ENCODE measurements at places on chromosomes 4 and X.

DNA sequence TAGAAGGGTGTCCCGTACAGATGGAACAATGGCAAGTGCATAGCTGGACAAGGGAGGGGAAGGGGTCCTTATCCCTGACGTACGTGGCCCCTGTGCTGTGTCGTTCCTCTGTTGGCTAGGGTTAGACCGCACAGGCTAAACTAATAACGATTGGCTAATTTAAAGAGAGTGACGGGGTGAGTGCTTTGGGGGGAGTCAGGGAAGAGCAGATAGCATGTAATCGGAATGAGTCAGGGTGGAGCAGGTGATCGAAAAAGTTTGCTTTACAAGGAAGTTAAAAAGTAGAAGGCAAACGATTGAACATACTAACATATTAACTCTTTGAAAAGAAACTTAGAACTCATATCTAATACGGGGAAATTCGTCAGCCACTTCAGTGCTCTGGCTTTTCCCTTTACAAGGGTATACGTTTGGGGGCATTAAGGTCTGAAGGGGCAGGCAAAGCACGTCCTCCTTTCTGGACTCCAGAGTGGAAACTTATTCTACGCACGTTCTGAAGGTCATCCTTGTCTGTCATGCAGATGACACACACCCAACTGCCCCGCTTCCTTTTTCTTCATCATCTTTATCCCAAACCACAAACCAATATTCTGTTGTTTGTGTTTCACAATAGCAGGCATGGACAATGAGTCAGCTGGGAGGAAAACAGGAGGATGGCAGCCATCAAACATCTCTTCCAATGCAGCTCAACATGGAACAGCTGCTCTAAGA, 10.2 kb upstream of the CRLF2 start:
- DNase-seq, result no peak

DNA sequence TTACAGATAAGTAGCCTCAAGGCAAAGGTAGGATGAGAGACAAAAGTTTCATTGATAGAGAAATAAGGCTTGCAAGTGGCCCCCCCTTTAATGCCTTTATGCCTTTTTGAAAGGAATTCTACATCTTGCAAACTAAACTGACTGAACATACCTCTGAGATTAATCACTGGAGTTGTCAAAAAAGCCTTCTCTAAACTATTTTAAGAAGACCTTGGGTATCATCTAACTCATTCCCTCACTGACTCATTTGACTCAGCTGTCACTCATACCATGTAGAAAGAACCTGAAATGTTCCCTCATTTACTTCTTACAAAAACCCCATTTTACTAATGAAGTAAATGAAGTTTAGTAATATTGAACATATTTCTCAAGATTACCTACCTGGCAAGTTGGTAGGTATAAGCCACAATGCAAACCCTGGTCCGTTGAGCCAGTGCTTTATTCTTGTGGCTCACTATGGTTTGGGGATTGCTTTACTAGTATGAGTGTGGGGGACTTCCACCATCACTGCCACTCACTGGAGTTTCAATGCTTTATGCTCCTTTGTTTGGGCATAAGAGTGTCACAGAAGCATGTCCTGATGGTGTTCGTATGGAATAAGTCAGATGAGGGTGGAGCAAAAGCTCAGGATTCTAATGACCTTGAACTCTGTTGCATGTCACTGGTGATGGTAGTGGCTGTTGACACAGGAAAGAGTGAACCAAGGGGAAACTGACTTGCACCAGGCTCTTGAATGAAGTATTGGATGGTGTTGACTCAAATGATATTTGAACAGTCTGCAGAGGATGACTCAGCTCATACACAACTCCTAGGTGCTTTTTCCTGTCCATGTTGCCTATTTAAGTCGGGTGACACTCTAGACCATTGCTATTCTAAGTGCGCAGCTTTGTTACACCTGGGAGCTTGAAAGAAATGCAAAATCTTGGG, 305.5 kb upstream of the EMCN start:
- no peak for DNase-seq

DNA sequence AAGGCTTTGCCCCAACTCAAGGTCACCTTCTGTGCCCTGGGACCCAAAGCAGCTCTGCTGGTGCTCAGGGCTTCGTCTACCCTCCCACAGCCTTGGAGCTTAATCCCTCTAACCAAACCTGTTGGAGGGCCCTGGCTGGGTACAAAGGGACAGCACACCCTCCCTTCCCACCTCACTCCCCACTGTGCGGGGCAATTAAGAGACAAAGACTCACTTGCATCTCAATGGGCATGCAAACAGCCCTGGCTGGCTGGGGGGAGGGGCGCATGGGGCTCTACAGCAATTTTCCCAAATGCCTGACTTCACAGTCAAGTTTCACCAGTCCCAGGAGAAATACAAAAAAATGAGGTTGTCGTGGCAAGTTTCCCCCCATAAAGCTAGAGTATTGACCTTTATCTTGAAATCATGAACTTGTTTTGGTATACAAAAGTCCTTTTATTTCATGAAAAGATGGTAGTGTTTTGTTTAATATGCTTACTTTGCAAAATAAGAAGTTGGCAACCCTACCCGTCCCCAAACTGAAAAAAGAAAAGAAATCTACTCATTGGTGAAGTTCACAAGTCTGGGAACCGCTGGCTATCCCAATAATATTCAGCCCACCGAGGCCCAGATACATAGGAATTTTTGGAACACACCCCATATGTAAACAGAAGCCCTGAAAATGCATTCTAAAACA, 4.1 kb upstream of the CD99L2 start:
- peak; percentile 77 for DNase-seq

DNA sequence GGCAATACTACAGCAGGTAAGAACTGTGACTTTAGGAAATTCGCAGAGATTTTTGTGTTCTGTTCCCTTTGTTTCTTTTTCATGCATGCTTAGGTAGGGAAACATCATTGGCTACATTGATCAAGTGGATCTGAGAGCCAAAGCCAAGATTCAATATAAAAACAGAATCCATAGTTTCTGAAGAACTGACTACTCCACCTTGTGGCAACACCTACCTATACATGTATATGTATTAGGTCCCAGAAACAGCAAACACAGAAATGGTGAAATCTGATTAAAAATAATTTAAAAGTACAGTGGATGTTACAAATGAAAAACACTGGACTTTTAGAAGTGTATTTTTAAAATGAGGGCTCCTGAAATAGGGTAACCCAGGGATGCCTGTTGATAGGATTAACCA, 322.6 kb upstream of the MAOA start:
- no peak for DNase-seq

DNA sequence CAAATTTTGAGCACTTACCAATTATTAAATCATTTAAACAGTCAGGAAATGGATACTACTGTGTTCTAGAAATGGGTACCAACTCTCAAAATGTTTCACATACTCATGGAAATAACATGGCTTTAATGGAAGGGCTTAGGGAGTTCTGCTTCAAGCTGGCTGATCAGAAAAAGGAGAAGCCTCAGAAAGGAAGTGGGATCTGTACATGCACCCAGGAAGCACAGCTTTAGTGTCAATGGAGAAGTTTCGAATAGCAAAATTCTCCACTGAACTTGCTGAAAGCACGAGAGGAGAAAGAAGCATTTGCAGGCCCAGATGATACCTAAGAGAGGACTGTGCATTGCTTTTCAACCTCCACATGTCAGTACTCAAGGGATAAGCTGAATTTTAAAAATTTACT, 11.1 kb upstream of the HS3ST1 start:
- no peak for DNase-seq

- no peak for DNase-seq
Measured at GRCh38 chr4:77104791-77105540, 29.2 kb upstream of the CCNI start.

DNA sequence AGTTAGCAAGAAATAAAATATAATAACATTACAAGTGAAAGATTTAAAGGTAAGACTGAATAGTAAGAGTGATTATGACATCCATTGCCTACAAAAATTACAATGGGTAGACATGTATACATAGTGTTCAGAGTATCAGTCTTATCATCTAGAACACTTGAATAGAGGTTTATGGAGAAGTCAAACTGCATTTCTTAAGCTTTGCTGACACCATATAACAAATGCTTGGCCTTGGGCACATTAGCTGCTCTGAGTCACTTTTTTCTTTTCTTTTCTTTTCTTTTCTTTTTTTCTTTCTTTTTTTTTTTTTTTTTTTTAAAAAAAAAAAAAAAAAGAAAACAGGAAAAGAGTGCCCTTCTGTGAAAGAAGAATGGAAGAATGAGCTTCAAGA, 220.0 kb downstream of the SPCS3 start:
- DNase-seq, result no peak

- DNase-seq, result no peak
Measured at GRCh38 chr4:128803783-128804182, 5.7 kb upstream of the JADE1 start.

- no peak for DNase-seq
Measured at GRCh38 chrX:114774691-114775090, 190.8 kb downstream of the HTR2C start.

- DNase-seq, result no peak
Measured at GRCh38 chr4:139799615-139800014, 134.0 kb downstream of the MGST2 start.

DNA sequence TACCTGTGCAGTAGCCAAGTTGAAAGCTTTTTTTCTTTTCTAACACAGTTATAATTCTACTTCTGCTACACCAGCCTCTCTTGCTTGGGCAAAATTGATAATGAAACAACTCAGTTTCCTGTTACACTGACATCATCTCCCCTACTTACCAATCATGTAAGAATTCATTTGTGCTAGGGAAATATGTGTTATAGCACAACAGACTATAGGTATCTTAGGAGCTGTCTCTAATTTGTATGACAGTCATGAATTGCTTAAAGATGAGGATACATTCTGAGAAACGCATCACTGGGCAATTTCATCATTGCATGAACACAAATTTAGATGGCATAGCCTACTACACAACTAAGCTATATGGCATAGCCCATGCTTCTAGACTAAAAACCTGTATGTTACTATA, 246.3 kb upstream of the ANKRD50 start:
- DNase-seq, result no peak

DNA sequence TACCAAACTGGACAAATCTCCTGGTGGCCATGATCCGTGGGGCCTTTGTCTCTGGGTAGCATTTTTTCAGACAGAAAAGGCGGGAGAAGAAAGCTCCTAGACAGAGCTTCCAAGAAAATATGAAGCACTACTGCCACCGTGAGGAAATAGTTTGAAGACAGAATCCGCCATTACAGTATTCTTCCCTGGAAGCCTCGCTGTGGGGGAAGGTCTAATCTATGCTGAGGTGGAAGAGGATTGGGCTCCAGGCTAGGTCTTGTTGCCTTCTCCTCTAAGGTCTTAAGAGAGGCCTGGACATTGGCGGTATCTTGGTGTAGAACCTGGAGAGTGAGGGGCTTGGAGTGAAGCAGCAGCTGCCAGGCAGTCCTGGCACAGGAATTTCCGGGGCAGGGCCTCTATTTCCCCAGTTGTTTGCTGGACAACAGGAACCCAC, 218.9 kb downstream of the OR13H1 start:
- DNase-seq, result no peak

GRCh38 chr4:39103291-39103690, 41.3 kb downstream of the KLHL5 start:
- DNase-seq, result no peak

- DNase-seq, result no peak
Measured at GRCh38 chrX:95945528-95945927, 739.1 kb upstream of the DIAPH2 start.

- no peak for DNase-seq
Measured at GRCh38 chrX:11386001-11386523, 92.8 kb downstream of the AMELX start.

DNA sequence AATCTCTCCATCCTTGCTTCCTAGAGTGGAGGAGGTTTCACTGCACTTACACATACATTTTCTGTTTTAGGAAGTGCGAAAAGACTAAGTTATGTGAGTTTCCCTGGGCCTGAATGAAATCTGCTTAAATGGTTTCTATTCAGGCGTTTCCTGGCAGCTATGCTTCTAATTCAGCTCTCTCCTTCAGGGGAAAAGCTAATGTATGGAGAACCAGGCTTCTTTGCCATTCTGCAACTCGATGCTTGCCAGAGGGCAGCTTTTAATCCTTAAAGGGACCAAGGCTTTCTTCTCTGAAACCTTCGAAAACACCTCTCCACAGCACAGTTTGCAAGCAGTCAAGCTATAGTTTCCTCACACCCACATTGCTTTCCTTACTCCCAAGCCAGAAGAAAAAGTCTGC, 89.5 kb upstream of the ARX start:
- no peak for DNase-seq

DNA sequence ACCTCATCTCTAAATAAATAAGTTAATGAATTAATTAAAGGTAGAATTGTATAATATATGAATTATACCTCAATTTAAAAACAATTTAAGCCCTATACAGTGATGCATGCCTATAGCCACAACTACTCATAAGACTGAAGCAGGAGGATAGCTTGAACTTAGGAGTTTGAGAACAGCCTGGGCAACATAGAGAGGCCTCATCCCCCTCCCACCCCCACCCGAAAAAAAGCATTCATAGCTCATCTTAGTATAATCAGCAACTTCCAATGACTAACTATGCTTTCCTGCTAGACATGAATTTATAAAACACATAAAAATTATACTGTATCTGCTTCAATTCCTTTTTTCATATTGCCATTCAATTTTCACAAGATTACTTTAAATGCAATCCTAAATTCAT, 1.6 kb downstream of the LRBA start:
- DNase-seq, result no peak

DNA sequence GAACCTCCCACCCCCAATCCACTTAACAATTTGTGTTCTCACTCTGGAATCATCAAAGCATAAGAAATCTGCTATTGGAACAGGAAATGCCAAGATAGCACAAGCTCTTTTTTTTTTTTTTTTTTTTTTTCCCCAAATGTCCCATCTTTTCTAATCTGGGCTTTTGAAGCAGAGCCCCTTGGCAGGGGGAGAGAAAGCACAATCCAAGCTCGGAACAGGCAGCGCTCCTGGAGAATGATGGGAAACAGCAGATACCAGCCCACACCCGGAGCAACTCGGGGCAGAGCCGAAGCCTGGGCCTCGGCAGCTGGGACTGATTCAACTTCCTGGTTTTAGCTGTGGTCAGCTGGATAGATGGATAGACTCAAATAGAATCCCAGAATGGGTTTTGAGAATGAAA, 235.1 kb downstream of the QDPR start:
- DNase-seq, result no peak

Data from iPS DF 6.9 (cell line).